ENCODE measurements at places on chromosomes 5 and 9. TPM values are rescaled to one million over a fixed set of nuclear protein-coding genes. Genes with fewer than 3 reads are reported as not detected.

Gene ERAP2
- 6.6 TPM for total RNA-seq

Gene MFAP3
- 168 TPM for total RNA-seq

Gene RASGEF1C
- total RNA-seq: 33.8 TPM

Gene CLIC3
- total RNA-seq: not detected

Gene DAB2
- 38.8 TPM for total RNA-seq

Gene ZNF169
- 21.9 TPM for total RNA-seq

Gene SPINK7
- total RNA-seq: not detected
